ENCODE measurements at places on chromosomes 5 and 9.

DNA sequence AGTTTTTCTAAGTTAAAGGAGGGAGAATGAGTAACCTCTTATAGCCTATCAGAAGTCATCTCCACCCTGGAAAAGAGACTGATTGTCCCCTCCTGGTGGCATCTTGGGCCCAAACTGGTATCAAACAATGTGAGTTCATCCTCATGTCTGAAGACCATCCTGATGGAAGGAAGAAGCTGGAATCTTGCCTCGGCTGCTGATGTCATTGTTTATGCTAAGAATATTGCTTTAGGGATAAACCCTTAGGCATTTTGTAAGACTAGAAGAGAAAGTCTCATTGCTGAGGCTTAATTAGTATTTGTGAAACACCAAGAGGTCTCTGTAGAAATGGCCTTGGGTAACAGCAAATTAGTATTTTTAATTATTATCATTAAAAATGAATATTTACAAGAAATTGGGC lies 65.7 kb upstream of the KCNN2 start:
- DNase-seq, result no peak

- DNase-seq, result no peak
These were observed 313.6 kb upstream of the PIK3R1 start for GRCh38 chr5:67901814-67902496.

- no peak for DNase-seq
These were observed 69.8 kb upstream of the RAI14 start for GRCh38 chr5:34586117-34586885.

DNA sequence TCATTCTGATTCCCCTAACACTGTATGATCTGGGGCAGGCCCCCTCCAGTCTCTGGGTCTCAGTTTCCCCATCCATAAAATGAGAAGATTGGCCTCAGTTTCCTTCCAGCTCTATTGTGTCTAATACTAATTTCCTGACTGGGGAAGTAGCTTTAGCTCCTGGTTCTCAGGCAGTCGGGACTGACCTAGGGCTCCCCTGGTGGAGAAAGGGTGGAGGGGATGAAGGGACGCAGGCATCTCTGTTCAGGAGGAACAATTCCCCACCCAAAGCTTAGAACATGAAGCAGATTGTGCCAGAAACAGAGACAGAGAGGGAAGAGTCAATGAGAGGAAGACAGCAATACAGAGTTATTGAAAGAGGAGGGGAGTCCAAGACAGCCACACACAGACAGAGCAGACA lies 14.2 kb upstream of the PTGS1 start:
- no peak for DNase-seq

DNA sequence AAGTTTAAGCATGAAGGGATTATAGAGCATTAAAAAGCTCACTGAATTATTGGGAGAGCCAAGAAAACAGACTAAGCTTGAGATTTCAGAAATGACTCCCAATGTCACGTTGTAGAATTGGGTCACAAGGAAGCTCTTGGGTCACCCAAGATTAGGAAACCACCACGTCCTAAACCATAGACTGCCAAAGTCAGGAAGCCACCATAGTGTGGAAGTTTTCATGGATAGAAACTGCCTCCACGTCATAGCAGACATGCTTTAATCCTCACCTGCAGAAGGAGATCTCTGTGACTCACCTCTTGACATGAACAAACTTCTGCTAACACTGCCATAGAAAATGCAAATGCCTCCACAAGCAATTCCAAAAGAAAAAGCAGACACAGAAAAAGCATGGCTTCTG lies 106.3 kb downstream of the SLC1A3 start:
- no peak for DNase-seq

GRCh38 chr5:67897431-67897830 lies 318.1 kb upstream of the PIK3R1 start:
- no peak for DNase-seq

GRCh38 chr5:170418736-170419135 lies 29.6 kb upstream of the KCNMB1 start:
- DNase-seq, result no peak

DNA sequence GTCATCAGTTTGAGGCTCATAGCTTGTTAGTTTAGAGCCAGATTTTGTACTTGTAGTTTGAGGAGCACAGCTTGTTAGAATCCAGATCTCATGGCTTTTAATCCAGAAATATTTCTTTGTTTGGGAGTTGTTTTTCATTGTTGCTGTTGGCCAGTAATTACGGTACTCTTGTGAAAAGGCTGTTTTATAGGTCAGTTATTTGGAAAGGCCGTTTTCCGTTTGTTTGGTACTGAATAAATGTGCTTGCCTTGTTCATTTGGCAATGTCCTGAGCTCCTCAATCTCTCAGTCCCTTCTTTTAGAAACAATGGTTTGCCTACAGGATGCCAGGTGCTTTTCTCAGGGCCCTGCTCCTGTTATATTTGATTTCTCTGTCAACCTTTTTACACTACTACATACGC lies 4.5 kb upstream of the MOB3B start:
- DNase-seq, result no peak

DNA sequence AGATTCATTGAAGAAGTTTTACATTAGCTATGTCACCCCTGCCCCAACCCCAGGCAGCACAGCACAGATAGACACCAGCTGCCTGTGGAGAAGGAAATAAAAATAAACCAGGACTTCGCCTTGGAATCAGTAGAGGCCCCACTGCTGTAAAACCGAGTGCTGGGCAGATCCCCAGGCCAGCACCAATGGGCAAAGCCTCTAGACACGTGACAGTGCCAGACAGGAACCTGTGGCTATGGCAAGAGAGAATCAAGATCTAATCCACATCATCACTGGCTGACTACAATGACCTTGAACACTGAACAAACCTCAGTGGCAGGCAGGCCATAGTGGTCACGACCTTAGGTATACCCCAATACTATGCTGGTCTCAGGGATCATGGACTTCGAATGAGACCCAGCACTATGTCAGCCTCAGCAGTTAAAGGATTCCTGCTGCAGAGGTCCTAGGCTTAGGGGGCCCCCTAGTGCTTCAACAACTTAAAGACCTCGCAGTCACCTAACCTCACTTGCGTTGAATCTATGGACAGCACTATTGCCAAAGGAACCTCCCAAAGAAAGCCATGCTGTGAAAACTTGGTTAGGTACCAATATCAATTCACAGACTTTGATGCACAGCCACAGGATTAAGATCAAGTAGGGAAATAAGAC lies 2118.6 kb upstream of the C9orf72 start:
- DNase-seq, result no peak

- DNase-seq, result no peak
These were observed 171.3 kb downstream of the GDNF start for GRCh38 chr5:37668524-37669047.

DNA sequence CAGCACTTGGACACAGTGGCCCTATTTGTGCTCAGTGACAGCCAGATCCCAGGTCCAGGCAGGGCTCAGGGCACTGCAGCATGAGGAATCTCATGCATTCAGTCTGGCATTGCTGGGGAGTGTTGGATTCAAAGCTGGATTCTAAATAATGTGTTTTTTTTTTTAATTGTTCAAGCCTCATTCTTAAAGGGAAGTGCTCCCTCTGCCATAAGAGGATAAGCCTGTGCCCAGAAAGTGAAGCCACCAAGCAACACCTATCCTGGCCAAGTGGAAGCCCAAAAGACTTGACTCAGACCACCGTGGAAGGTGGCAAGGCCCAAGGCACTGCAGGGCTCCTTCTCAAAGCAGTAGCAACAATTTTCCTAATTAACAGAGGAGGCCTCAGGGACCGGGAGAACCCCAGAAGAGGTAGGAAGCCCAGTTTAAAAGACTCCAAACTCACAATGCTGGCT lies 135.6 kb downstream of the ACTL7B start:
- no peak for DNase-seq

GRCh38 chr5:157708866-157709265 lies 22.4 kb upstream of the THG1L start:
- DNase-seq, result no peak

DNA sequence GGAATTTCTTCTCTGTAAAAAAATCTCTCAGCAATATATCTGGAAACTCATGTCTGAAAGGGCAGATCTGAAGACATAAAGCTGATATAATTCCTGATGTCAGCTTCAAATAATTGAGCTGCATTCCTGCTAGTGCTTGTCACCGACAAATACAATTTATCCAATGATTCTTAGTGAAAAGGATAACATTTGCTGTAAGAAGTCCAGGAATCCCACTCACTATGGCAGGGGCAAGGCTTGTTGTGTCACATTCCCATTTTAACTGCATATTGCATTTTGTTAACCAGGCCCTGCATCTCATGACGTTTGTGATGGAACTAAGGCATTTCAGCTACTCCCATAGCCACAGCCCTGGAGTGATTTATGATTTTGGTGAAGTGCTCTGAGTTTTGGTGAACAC lies 160.1 kb upstream of the DAB2 start:
- DNase-seq, result no peak

GRCh38 chr5:59040804-59041201 lies 457.9 kb downstream of the RAB3C start:
- DNase-seq, result no peak

DNA sequence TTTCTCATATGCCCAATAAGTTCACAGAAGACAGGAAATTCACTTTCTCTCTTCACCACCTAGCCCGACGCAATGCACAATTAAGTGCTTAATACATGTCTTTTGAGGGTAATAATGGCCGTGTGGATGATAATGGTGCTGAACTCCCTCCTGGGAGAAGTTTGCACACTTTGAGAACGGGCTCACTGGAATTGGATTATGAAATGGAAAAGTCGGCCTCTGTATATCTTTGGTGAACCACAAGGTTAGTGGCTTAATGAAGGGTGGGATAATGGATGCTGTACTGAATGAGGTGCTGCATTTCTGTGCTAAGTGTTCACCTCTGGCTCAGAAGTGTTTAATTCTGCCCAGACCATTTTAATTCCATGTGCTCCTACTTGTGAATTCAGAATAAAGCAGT lies 207.5 kb downstream of the IRX2 start:
- DNase-seq, result no peak

GRCh38 chr9:38638881-38639576 lies 18.6 kb upstream of the ANKRD18A start:
- DNase-seq, result no peak

- DNase-seq, result no peak
These were observed 444.0 kb upstream of the ZNF608 start for GRCh38 chr5:125190232-125191087.

GRCh38 chr5:31492869-31493268 lies 39.0 kb downstream of the DROSHA start:
- no peak for DNase-seq

DNA sequence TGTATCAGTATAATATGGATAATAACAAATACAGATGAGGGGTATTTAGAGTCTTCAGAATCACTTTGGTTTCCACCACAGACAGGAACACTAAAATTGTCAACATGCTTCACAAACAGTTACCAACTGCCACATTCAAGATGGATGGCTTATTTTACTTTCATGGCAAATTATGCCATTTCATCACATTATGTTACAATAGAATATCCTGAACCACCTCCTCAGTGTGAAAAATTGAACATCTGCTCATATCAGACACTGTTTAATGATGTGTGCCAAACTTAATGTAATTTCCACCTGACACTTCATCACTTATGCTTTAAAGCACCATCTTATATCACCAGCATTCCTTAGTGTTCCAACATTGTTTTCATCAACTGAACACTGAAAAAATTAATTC lies 357.4 kb downstream of the KCNN2 start:
- DNase-seq, result no peak

- no peak for DNase-seq
These were observed 933 bp upstream of the EGFL7 start for GRCh38 chr9:136661641-136662325.

DNA sequence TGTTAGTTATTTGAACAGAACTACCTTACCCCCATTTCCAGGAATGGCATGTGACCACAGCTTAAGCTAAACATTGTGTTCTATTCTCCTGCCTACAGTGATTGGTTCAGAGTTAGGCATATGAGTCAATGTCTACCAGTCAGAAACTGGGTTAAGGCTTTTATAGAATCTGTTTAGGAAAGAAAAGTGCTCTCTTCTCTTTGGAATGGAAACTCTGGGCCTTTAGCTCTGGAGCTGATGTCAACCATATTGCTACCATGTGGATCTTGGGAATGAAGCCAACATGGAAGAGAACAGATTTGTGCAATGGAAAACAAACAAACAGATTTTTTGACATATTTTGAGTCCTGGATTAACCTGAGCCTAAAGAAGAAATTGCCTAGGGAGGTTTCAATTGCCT lies 488.9 kb upstream of the TNC start:
- DNase-seq, result no peak

DNA sequence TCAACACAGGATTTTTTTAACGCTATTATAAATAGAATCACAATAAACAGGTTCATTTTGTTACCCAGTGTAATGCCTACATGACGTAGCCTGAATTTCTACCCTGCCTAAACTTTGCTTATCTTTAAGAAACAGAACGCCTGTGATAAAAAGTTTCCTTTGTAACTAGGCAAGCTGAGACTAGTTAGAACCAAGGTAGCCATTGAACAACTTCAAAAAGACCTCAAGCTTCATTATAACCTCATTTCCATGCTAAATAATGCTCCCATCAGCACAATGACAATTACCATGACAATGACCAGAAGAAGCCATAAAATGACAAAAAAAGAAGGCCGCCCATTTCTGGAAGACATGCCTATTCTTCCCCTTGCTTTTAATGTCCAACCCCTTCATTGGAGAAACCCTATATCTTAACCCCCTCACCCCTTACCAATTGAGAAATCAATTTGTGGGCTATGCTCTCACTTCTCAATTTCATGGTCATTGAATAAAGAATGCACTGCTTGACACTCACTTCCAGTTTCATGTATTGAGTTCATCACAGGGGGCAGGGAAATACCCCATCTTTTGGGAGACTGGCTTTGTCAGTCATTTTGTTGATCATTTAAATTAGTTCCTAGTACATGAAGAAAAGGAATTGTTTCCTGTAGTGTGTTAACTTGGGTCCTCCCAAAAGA lies 276.8 kb downstream of the MCTP1 start:
- DNase-seq, result no peak

GRCh38 chr5:96876292-96876850 lies at the start of gene ERAP2:
ERAP2 (plus strand) TSS chr5:96876500; CDS start chr5:96879686, 3,186 bp downstream.
- no peak for DNase-seq

DNA sequence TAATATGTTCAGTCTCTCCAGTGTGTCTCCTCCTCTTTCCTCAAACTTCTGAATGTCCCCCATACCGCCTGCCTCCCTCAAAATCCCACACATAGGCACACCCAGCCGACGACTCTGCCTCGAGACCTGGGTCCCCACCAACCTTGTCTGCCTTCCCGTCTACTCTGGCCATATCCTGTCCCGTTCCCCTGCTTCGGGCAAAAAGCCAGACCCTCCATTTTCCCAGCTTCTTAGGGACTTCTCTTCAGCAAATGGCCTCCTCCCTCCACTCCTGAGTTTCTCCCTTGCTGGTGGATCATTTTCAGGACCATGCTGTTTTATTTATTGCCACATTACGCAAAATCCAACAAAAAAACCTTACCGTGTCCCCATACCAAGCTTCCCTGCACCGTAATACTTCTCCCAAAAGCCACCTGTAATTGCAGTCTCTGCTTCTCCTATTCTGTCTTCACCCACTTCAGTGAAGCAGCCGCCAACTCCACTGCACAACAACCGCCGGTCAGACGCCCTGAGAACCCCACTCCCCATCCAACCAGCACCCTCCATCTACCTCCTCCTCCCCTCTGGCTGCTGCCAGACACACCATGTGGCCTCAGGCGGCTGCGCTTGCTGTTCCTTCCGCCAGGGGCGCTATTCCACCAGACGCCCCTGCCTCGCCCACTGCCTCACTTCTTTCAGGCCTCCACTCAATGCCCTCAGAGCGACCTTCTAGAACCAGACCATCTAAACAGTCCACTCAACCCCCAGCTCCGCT lies 117.0 kb downstream of the TRPM6 start:
- no peak for DNase-seq

GRCh38 chr9:69462394-69462793 lies 137.4 kb downstream of the ENTREP1 start:
- DNase-seq, result no peak

All from stimulated activated CD8-positive, alpha-beta memory T cell treated with anti-CD3 and anti-CD28 coated beads, Interleukin-4, amount 100 ng/mL, for 4 hours (primary cell).